ENCODE measurements at places on chromosomes 5 and 9.

DNA sequence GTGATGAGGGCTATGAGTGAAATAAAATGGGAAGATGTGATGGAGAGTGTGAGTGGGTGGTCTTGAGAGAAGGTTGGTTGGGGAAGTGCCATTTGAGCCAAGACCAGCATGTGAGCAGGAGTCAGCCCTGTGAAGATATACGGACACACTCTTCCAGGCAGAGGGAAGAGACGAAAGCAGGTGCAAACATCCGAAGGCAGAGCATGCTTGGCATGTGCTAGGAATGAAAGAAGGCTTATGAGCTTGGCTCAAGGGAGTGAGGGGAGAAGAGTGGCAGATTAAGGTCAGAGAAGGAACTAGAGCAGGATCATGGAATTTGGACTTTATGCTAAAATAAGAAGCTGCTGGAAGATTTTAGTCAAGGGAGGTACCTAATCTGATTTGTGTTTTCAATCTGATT, 23.6 kb upstream of the CCDC112 start:
- no peak for DNase-seq

DNA sequence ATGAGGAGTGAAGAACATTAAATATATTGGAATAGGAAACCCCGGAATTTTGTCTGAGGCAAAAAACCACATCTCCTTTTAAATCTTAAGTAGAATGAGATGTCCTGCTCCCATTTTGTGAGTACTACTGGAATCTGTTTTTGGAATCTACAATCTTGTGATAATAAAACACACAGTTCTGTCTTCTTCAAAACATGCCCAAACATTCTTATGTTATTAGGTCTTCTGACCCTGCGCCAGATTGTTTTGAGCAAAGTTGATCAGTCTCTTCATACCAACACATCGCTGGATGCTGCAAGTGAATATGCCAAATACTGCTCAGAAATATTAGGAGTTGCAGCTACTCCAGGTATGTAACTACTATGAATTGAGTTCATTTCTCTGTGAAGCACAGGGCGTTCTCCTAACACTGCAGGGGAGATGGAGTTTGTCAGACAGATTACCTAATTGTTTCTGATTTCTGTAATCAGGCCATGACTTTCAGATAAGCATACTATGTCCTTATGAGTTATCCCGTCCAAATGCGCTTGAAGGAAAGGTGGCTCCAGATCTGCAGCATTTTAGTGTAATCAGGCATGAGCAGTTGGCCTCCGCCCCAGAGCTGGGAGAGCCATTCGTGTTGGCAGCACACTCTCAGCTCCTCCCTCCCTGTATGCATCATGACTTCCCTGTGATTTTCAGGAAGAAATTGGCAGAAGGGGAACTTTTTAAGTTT, 88.0 kb downstream of the NLN start:
- peak; percentile 68 for DNase-seq

- no peak for DNase-seq
Observed at GRCh38 chr9:99401680-99402504, 179.8 kb downstream of the SEC61B start.

DNA sequence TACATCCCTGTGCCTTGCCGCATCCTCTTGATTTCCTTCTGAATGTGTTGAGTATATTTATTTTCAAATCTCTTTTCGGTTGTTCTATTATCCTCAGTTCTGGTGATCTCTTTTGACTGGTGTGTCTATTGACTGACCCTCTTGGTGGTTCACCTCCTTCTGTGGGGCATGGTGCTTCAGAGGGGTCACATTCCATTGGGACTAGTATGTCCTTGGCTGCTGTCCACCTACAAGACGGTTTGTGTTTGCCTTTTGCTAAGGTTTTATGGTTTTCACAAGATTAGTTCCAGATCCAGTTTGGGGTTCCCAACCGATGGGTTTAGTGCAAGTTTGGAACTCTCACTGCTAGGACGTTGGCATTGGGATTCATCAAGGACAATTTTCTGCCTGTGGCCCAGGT, 66.6 kb downstream of the PHF2 start:
- no peak for DNase-seq

DNA sequence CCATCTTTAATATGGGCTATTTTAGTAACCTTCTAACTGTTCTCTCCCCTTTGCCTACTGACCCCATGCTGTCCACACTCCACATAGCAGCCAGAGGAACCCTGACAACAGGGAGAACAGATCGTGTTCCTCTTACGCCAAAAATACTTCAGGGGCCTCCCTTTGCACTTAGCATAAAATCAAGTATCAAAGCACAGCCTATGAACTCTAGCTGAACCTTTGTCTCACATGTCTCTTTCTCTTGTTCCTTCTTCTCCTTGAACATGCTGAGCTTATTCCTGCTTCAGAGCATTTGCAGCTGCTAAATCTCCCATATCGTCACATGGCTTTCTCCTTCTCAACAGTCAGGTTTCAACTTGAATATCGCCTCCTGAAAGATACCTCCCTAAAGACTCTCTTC, 698.8 kb upstream of the C9orf72 start:
- DNase-seq = no peak

DNA sequence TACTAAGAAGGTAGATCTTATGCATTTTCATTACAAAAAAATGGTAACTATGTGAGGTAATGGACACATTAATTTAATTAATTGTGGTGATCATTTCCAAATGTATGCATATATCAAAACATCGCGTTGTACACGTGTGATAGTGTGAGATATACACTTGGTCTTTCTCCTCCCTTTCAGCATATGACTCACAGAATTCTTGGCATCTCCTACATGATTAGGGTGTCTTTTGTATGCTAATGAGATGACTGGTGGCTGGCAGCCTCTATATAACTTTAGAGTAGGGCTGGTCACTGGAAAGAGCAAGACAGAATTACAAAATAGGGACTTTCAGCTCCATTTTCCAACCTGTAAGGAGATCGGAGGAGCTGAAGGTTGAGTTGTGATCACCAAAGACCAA, 1167.6 kb downstream of the CDH12 start:
- DNase-seq = no peak

GRCh38 chr5:115377468-115378217, 81.2 kb upstream of the CCDC112 start:
- no peak for DNase-seq

- no peak for DNase-seq
Observed at GRCh38 chr5:79464695-79465332, 49.1 kb downstream of the HOMER1 start.

GRCh38 chr9:135301271-135302263, 178.0 kb upstream of the PPP1R26 start:
- DNase-seq = no peak

Measured in caudate nucleus (tissue), 63 donors.